ENCODE measurements at places on chromosomes 3 and 15.

GRCh38 chr15:40427188-40427587 is 13.6 kb upstream of the BAHD1 start:
- DNase-seq: no peak

DNA sequence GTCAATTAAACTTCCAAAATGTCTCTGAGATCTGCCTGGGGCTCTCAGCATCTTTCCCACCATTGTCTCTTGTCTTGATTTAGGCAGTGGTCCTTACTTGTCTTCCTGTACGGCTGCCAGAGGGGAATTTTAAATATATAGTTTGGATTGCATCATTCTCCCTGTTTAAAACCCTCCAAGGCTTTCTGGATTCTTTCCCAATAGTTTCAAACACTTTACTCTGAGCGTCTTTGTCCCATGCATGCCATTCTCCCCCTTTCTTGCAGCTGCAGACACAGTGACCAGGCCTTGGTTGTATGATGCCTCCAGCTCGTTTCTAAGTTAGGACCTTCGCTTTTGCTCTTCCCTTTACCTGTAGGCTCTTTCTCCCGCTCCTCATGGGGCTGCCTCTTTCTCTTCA is 323.3 kb upstream of the CTNNB1 start:
- no peak for DNase-seq

DNA sequence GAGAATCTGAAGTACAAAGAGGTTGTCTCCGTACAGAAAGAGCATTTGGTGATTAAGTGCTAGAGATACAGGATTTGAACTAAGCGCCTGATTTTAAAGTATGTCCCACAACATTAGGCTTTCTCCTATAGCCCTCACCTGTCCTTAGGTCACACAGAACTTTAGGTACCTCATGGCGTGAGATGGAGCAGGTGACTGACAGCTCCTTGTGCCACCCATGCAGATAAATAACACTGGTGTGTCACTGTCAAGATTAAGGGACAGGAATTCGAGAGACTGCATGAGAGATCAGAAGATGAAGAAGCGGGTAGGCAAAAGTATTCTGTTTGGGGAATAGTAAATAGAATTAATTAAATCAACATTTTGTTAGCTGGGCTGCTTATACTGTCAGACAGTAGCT is 1.1 kb downstream of the BLM start:
- DNase-seq: no peak

- no peak for DNase-seq
Measured at GRCh38 chr3:192339214-192339613, 388.1 kb downstream of the FGF12 start.

- DNase-seq: no peak
Measured at GRCh38 chr3:12054245-12054644, 50.1 kb downstream of the SYN2 start.

DNA sequence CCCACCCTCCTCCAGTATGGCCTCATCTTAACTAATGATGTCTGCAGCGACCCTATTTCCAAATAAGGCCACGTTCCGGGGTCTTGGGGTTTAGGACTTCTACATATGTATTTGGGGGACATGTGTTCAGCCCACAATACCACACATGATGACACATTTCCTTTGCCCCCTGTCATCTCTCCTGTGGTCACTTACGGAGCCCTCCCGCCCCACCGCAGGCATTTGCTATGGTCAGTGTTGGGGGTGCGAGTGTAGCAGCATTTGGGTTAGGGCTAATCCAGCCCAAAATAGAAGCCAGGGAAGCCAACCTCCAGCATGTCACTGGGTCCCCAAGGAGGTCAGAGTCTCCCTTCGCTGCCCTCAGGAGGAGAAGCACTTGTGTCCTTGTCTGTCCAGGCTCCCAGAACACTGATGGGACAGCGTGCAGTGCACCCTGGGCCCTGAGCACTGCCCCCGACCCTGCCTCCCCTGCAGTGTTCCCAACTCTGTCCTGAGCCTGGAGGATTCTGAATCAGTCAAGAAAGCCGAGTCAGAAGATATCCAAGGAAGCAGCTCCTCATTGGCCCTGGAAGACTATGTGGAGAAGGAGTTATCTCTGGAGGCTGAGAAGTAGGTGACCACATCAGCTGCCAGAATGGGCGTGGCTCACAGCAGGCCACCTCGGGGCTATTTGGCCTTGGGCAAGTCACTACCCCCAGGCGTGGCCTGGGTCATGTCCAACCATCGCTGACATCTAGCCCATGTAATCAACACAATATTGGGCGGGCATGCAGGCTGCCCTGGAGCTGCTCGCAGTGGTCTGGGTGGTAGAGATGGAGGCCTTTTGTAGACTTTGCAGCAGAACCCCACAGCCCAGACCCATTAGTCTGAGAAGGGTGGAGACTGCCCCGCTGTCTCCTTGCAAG is 46.9 kb upstream of the FGD5 start:
- no peak for DNase-seq

- no peak for DNase-seq
Measured at GRCh38 chr15:72964542-72964941, 87.7 kb upstream of the NEO1 start.

GRCh38 chr3:78823859-78824258 is 943.9 kb downstream of the ROBO1 start:
- no peak for DNase-seq

DNA sequence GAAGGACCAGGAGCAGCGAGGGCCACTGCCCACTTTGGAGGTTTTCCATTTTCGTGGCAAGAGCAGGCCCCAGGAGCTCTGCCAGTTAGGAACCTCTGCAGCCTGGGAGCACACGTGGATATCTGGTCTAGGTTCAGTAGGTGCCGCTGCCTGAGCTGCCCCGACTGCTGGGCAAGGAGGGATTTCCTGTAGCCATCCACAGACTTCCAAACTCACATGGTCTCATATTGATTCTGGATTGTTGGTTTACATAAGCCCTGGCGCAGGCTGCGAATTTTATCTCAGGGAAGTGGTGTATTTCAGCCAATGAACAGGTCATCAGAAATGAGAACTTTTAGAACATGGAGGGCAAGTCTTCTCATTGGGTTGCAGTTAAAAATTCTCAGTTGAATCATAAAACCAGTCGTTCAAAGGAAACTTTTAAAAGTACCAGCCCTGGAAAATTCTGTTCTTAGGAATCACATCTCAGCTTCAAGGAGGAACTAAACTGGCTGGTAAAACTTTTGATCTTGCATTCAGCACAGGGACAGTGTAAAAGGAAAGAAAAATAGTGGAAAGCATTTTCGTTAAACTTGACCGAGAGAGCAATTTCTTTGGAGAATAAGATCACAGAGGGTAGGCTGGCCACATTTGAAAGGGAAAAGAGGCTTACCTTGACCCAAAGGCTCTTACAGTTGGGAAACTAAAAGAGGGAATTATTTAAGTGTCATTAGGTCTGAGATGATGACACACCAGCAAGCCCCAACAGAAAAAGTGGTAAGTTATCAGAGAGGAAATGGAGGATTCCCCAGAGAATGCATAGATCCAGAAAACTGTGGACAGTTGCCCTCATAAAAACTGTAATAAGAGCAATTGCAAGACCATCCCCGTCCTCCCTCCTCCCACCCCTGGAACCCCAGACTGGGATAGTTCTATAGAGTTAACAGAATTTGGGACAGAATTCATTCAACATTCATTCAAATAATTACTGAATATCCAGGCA is 6.4 kb upstream of the RTP3 start:
- DNase-seq: no peak

GRCh38 chr3:156143136-156143535 is 22.8 kb downstream of the KCNAB1 start:
- DNase-seq: no peak

- no peak for DNase-seq
Measured at GRCh38 chr3:83514130-83514914, 1444.5 kb upstream of the CADM2 start.

DNA sequence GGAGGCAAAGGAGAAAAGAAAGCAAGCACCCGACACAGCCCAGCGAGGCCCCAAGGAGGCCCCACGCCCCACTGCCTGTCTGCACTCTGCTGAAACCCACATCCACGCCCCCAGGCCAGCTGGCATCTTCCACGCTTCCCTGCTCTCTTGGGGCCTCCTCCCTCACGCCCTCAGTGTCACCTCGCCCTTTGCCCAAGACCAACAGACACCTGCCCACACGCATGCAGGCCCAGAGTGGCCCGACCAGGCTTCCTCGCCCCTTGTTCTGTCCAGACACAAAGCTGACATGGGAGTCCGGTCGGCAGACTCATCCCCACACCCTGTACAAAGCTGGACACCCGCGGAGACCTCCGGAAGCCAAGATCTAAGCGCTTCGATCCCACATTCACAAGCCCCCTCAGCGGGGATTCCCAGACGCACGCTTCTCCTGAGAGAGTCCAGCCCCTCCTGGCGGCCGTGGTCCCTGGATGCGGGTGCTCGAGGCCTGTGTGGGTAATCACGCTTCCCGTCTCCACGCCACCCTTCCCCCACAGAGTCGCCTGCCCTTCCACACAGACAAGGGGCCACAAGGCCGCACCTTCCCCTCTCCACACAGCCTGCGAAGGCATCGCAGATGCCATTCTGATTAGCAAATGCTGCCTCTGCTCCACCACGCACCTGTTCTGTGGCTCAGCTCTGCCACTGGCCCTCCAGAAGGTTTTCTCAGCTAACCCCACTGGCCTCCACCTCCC is 176.6 kb downstream of the XXYLT1 start:
- no peak for DNase-seq

GRCh38 chr3:25547943-25548674 is 116.6 kb downstream of the TOP2B start:
- DNase-seq: no peak

- DNase-seq: peak; percentile 31
Measured at GRCh38 chr3:15051531-15051930, 13.6 kb downstream of the MRPS25 start.

- no peak for DNase-seq
Measured at GRCh38 chr3:114645392-114645791, 351.6 kb downstream of the TIGIT start.

DNA sequence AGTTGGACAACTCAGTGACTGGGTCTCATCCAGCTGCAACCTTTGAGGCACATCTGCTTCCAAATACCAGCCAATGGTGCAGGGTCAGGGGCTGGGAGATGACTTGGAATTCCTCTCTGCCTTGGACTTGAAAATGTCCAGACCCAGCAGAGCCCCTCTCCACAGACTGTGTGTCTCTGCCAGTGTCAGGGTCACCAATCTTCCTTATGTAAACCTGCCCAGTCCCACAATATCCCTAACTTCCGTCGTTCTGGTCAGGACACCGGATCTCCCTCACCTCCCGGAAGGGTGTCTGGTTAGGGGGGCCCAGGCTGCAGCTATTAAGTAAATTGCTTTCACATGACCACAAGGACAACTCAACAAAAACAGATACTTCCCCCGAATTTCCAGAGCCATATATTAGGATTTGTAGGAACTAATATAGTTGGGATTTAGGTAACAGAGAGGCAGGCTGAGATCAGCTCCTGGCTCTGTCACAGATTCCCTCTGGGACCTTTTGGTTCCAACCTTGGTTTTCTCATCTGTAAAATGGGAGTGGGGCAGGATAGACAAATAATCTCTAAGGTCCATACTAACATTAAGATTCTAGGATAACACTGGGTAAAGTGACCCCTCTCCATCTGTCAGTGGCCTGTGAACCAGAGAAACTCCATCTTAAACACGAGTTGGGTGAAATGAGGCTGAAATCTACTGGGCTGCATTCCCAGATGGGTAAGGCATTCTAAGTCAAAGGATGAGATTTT is 30.8 kb downstream of the IGDCC3 start:
- no peak for DNase-seq

DNA sequence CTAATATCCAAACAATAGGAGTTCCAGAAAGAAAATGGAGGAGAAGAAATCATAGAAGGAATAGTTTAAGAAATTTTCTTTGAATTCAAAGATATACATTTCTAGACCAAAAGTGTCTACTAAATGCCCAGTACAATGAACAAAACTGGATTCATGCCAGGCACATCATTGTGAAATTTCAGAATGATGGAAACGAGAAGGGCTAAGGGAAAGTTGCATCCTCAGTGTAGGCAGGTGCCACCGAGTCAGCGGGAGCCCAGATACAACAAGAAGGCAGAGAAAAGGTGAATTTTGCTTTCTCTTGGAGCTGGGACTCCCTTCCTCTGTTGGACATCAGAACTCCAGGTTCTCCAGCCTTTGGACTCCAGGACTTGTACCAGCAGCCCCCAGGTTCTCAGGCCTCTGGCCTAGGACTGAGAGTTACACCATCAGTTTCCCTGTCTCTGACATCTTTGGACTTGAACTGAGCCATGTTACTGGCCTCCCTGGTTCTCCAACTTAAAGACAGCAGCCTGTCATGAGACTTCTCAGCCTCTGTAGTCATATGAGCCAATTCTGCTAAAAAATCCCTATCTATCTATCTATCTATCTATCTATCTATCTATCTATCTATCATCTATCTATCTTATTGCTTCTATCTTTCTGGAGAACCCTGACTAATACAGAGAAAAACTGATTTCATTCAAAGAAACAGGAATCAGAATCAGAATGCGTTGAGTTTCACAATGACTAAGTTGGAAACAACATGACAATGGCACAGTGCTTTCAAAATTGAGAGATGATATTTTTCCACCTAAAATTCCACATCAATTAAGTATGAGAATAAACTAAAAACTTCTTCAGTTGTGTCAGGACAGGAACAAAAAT is 207.7 kb downstream of the FAM43A start:
- DNase-seq: no peak

DNA sequence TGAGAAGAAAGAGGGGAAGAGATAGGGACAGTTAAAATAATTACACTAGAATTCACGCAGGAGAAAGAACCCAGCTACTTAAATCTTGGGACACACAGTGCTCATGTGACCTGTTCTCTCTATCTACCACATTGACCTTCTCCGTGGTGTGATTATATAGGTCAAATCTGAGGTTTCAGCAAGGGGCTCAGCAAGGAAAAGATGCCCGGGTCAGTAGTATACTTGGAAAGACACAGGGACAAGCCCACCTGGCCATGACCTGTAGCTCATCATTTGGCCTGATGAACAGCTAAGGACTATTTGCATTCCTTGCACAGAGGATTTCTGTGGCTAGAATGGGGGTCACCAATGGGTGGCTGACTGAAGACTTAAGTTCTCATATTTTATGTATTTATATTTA is 71.9 kb downstream of the SSR3 start:
- DNase-seq: no peak

DNA sequence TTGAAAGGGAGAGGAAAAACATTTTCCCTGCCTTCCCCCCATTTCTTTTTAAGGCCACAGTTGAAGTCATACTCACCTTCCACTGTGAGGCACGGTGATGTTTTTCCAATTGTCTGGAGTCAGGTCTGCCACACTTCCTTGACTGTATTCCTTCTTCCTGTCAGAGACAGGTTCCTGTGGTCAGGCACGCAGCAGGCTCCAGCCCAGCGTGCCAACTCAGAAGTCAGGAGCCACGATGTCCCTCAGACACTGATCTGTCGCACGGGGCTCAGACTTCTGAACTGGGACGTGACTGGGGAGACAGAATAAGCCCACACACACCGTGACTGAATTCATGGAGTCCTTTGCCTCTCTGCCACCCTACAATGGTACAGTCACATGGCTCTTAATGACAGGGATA is 41.2 kb upstream of the ADAMTS9 start:
- no peak for DNase-seq

DNA sequence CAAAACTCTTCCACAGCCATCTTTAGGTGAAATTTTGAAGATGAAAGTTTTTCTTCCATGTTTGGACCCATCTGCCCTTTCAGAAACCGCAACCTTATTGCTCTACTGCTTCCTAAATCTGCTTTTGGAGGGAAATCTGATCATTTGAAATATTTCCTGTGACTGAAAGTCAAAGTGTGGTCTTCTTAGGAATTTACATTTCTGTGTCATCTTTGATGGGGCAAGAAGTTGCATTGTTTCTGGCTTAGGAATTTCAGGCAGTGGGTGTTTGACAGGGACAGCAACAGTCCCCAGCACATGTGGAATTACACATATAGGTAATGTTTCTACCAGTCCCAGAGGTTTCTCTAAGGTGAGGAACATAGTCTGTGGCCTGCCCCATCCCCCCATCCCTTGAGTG is 5.3 kb upstream of the TYRO3 start:
- no peak for DNase-seq

Measured in stimulated activated naive CD4-positive, alpha-beta T cell treated with Interleukin-2 at 50 U/mL for 16 hours (primary cell).